Kidney (tissue), 22 donors: ENCODE measurements at places on chromosomes 5 and 9. TPM values are rescaled to one million over a fixed set of nuclear protein-coding genes. Genes with fewer than 3 reads are reported as not detected.

- no peak overlapping the region for H3K4me3 ChIP-seq
- no peaks in the 10 kb centered on the region for H3K27me3 ChIP-seq
- no peak for DNase-seq
- H3K36me3 ChIP-seq = no peaks in the 10 kb centered on the region
These were observed 569.9 kb downstream of the RAB3C start for GRCh38 chr5:59152701-59153245.

Gene SURF6
- 17.3 TPM for total RNA-seq

DNA sequence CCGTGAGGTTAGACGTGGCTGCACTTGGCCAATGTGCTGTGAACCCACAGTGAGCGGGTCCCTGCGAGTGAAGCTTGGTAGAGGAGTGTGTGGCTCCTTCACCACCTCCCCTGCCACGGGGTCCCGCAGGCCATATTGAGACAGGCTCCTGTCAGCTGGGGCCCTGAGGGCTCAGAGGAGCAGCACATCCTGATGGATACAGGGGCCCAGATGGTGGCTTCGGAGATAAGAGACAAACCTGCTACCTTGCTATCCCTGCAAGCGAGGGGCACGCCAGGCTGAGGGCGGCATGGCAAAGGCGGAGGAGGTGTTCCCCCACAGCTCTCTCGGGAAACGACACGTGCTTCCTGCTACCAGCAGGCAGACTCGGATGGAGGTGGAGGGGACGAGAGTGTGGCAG is 33.1 kb downstream of the SLC6A3 start:
- H3K4me1 ChIP-seq = no peaks in the 10 kb centered on the region
- no peak overlapping the region for H3K4me3 ChIP-seq
- H3K27me3 ChIP-seq = no peaks in the 10 kb centered on the region
- H3K36me3 ChIP-seq = no peaks in the 10 kb centered on the region
- H3K27ac ChIP-seq = no peak overlapping the region

- H3K4me1 ChIP-seq = peaks cover 19% of the 10 kb centered on the region
- H3K4me3 ChIP-seq = no peak overlapping the region
- DNase-seq = no peak
- no peak overlapping the region for H3K27ac ChIP-seq
These were observed 11.3 kb downstream of the TMEM250 start for GRCh38 chr9:136107155-136107952.

Gene PTPN3
- 40.6 TPM for total RNA-seq

GRCh38 chr9:3968891-3969290 is 331.0 kb downstream of the GLIS3 start:
- no peak overlapping the region for H3K4me3 ChIP-seq
- H3K4me1 ChIP-seq = no peaks in the 10 kb centered on the region
- H3K36me3 ChIP-seq = no peaks in the 10 kb centered on the region
- DNase-seq = no peak
- no peak overlapping the region for H3K27ac ChIP-seq

Gene COL5A1
- 23.8 TPM for total RNA-seq

Gene RIC1
- total RNA-seq = 21.1 TPM

DNA sequence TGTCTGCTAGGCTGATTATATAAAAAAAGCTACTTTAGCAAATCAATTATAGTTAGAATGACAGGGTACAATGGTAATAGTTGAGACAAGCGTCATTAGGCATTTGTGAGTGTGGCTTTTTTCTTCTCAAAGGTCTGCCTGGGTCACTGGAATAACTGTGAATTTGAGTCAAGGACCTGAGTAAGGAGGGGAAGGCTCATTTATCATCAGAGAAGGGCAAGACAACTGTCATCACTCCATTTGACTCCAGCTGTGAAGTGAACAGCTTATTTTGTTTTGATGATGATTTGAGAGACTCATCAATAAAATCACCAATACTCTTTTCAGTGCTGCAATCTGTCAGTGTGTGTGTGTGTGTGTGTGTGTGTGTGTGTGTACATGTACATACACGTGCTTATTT is 118.6 kb downstream of the MAT2B start:
- H3K27ac ChIP-seq = no peak overlapping the region
- H3K27me3 ChIP-seq = no peaks in the 10 kb centered on the region
- H3K4me1 ChIP-seq = no peaks in the 10 kb centered on the region
- H3K4me3 ChIP-seq = no peak overlapping the region
- no peaks in the 10 kb centered on the region for H3K36me3 ChIP-seq
- no peak for DNase-seq

GRCh38 chr9:116094846-116095245 is 58.7 kb upstream of the PAPPA start:
- H3K27me3 ChIP-seq = no peaks in the 10 kb centered on the region
- H3K36me3 ChIP-seq = no peaks in the 10 kb centered on the region
- H3K27ac ChIP-seq = no peak overlapping the region
- H3K4me1 ChIP-seq = no peaks in the 10 kb centered on the region
- no peak for DNase-seq
- H3K4me3 ChIP-seq = no peak overlapping the region

GRCh38 chr5:1860949-1861348 is 21.8 kb downstream of the IRX4 start:
- DNase-seq = no peak
- no peaks in the 10 kb centered on the region for H3K27me3 ChIP-seq
- no peak overlapping the region for H3K27ac ChIP-seq
- H3K4me3 ChIP-seq = no peak overlapping the region

Gene WDR38
- 0.31 TPM for total RNA-seq

GRCh38 chr9:94685359-94685758 is 41.1 kb upstream of the AOPEP start:
- no peak overlapping the region for H3K4me3 ChIP-seq
- no peaks in the 10 kb centered on the region for H3K36me3 ChIP-seq
- H3K27me3 ChIP-seq = no peaks in the 10 kb centered on the region
- no peak for DNase-seq

DNA sequence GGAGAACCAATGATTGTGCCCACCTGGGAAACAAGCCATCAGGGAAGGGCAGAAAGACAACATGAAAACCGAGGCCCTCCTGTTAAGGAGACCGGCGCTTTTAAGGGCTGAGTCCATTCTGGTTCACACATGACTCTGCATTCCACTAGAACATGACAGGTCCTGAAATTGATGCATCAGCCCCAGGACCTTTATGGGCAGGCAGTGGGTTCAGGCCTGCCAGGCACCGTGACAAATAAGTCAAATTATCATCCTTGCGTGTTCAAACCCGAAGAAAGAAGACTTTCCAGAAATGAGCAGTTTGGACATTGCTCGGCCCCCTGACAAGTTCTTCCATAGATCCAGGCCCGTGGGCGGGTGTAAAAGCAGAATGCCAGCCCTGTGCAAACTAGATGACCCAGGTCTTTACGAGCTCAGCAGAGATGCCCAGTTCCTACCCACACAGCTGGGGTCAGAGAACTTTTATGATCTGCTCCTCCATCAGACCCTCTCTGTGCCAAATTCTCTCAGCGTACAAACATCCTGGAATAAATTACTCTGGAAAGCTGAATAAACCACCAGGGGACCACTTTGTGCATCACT is 295.5 kb upstream of the WWC1 start:
- no peak overlapping the region for H3K4me3 ChIP-seq
- H3K4me1 ChIP-seq = no peaks in the 10 kb centered on the region
- DNase-seq = no peak
- H3K36me3 ChIP-seq = no peaks in the 10 kb centered on the region
- H3K27ac ChIP-seq = no peak overlapping the region

DNA sequence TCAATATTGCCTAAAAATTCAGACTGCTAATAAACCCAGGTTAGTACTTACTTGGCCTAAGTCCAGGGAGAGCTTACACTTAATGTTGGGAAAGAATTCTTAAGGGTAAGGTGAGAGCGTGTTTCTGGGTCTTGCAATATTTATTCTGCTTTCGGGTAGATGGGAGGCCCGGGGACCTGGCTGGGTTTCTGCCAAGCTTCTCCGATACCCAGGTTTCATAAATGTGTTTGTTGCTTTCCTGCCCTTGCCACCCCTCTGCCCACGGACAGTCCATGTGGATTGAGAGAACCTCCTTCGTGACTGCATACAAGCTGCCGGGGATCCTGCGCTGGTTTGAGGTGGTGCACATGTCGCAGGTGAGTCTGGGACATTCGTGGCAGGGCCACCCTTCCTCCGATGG is 48.4 kb upstream of the FOXI1 start:
- H3K27me3 ChIP-seq = no peaks in the 10 kb centered on the region
- H3K36me3 ChIP-seq = no peaks in the 10 kb centered on the region
- DNase-seq = no peak

DNA sequence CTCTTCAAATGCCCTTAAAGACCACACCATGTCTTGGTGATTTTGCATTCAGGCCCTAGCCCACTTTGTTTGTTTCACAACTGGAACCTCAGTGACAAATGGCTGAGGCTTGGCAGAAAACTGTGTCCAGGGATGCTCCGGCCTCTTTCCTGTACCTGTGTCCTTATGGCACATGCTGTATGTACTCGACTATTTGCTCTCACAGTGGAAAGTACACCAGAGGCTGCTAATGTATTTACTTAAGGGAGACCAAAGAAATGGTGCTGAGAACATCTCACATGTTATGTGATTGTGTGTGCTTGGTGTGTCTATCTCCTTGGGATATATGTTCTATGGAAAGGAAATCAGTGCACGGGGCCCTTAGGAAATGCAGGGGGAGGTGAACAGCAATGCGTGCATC is 263.3 kb downstream of the GADD45G start:
- no peaks in the 10 kb centered on the region for H3K27me3 ChIP-seq
- no peak for DNase-seq
- no peak overlapping the region for H3K4me3 ChIP-seq

DNA sequence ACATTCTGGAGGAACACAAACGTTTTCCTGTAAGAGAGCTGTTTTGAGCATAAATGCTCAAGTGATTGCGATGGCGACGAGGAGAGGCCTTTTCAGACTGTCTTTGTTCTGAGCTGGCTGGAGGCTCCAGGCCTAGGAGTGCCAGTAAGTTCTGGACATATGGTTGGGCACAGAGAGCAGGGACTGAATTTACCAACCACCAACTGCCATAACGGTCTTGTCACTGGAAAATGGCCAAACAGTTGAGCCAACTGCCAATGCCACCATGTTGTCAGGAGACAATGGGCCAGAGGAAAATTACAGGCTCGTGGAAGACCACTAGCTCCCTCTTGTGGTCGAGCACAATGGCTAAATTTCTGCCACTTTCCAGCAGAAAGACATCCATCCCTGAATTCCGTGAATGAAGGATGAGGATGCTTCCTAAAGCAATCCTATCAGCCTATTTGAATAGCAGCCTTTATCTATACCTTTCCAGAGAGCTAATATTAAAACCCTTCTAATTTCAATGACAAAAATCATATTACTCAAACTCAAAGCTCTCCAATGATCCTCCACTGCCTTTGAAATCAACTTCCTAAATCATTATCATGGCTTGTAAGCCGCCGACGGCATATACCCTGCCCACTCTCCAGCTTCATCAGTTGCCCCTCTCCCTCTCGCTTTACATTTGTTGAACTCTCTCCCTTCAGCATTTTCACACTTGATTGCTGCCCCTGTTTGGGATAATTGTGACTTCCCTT is 66.9 kb upstream of the GLIS3 start:
- H3K4me1 ChIP-seq = no peaks in the 10 kb centered on the region
- no peaks in the 10 kb centered on the region for H3K27me3 ChIP-seq
- no peaks in the 10 kb centered on the region for H3K36me3 ChIP-seq
- H3K4me3 ChIP-seq = no peak overlapping the region
- DNase-seq = peak; percentile 22
- no peak overlapping the region for H3K27ac ChIP-seq

Gene CEL
- 1.0 TPM for total RNA-seq

Gene C9orf50
- 1.1 TPM for total RNA-seq

Gene SLCO4C1
- total RNA-seq = 35.1 TPM

DNA sequence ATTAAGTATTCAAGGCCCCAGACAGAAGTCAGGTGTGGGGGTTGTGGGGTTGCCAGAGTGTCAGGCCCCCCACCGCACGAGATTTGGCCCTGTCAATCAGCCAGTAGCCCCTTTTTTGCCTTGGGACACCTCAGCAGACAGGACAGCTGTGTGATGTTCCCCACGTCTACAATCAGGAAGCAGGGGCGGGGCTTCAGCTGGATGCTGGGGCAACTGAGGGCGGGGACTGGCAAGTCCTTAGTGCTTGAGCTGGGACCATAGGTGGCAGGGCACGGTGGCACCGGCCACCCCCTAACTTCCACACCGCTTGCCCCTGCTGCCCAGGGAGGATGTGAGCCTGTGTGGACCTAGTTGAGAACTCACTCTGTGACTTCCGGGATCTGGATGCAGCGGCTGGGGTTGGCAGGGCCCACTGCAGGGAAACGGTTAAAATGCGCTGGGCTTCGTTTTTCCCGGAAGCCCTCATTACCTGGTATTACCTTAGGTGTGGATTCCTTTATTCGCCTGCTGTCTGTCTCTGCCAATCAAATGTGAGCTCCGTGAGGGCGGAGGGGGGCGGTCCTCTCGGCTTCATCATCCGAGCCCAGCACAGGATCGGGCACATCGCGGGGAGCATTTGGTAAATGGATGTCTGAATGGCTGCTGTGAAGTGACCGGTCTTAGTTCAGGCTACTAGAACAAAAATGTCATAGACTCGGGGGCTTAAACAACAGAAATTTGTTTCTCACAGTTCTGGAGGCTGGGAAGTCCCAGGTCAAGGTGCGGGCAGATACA is 7.5 kb upstream of the GTF3C5 start:
- H3K4me1 ChIP-seq = no peaks in the 10 kb centered on the region
- H3K4me3 ChIP-seq = no peak overlapping the region
- no peak overlapping the region for H3K27ac ChIP-seq
- H3K27me3 ChIP-seq = no peaks in the 10 kb centered on the region

GRCh38 chr5:79295029-79295428 is 59.1 kb downstream of the JMY start:
- no peak overlapping the region for H3K4me3 ChIP-seq
- H3K36me3 ChIP-seq = peaks cover 7% of the 10 kb centered on the region
- no peaks in the 10 kb centered on the region for H3K4me1 ChIP-seq

Gene PPP2CA
- 121 TPM for total RNA-seq

- DNase-seq = no peak
- no peak overlapping the region for H3K27ac ChIP-seq
- H3K4me1 ChIP-seq = peaks cover 14% of the 10 kb centered on the region
- H3K27me3 ChIP-seq = no peaks in the 10 kb centered on the region
- no peaks in the 10 kb centered on the region for H3K36me3 ChIP-seq
These were observed 5.1 kb downstream of the RNF14 start for GRCh38 chr5:141973871-141974595.

DNA sequence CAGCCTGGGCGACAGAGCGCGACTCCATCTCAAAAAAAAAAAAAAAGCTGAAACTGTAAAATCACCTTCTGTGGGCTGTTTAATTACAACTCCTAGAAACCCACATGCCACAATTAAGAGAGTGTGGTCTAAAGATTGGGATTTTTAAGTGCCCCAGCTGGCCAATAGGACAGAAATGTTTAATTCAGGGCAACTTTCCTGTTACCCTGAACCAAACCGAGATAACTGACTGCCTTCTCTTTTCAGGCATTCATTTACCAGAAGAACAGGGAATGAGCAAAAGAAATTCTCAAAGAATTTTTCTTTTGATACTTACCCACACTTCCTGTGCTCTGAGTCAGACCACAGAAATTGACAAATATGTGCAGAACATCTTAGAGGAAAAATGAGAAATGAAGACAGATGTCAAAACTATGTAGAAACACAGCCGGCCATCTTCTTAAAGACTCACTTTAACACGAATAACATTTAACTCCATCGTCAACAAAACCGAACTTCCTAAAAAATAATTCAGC is 221.3 kb upstream of the DAPK1 start:
- DNase-seq = no peak
- no peaks in the 10 kb centered on the region for H3K4me1 ChIP-seq
- no peaks in the 10 kb centered on the region for H3K36me3 ChIP-seq
- no peak overlapping the region for H3K27ac ChIP-seq
- H3K4me3 ChIP-seq = no peak overlapping the region
- no peaks in the 10 kb centered on the region for H3K27me3 ChIP-seq

- no peaks in the 10 kb centered on the region for H3K27me3 ChIP-seq
- H3K4me3 ChIP-seq = no peak overlapping the region
- H3K27ac ChIP-seq = no peak overlapping the region
These were observed 1.9 kb upstream of the SLC31A2 start for GRCh38 chr9:113148781-113149510.
